ENCODE measurements at places on chromosomes 6 and 20.

DNA sequence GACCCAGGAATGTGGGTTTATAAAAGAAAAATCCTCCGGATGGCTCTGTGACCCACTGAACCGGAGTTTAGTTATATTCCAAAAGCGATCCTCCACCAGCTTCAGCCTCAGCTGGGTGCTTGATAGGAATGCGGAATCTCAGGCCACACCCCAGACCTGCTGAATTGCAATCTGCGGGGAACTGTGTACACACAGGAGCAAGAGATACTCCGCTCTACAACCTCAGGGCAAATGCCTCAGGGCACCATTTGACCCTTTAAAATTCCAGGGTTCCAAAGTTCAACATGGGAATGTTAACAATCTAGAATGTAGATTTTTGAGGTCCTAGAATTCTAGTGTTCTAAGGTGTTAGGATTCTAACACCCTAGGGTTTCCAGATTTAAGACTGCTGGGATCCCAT is 10.8 kb downstream of the BPIFA2 start:
- DNase-seq, result no peak

DNA sequence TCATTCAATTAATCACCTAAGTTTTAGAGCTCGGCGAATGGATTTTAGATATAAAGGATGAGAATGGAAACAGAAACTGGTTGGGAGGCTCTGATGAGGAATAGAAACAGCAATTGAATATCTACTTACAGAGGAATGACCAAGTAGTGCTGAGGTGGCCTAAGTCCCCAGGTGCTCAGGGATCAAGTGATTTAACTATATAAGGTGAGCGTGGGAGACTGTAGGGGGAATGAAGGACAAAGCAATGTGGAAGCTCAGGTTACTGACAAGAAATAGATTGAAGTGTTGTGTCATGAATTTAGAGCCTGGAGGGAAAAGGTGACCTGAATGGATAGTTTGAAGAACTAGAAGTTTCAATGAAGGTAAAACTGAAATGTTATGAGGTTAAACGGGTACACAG is 495.4 kb upstream of the SOX4 start:
- no peak for DNase-seq

DNA sequence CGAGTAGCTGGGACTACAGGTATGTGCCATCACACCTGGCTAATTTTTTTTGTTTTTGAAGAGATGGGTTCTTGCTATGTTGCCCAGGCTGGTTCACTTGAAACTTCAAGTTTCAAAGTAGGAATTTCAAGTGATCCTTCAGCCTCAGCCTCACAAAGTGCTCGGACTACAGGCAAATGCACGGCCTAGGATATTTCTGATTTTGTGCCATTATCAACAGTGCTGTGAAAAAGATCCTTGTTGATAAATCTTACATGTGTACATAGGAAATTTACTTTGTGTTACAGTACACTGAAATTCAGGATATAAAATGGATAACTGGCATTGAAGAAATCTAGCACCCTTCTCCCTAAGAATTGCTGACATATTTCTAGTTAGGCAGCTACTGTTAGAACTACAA is 184.6 kb upstream of the PRDM1 start:
- no peak for DNase-seq

DNA sequence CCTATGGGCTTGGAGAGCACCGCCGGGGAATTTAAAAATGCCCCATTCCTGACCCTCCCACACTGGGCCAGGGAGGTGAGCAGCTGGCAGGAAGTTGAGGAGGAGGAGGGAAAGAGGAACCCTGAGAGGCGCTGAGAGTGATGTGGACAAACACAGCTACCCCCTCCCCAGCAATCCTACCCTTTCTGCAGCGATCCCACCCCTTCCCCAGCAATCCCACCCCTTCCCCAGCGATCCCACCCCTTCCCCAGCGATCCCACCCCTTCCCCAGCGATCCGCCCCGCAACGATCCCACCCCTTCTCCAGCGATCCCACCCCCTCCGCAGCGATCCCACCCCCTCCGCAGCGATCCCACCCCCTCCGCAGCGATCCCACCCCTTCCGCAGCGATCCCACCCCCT is 111.6 kb downstream of the SYCP2 start:
- no peak for DNase-seq

DNA sequence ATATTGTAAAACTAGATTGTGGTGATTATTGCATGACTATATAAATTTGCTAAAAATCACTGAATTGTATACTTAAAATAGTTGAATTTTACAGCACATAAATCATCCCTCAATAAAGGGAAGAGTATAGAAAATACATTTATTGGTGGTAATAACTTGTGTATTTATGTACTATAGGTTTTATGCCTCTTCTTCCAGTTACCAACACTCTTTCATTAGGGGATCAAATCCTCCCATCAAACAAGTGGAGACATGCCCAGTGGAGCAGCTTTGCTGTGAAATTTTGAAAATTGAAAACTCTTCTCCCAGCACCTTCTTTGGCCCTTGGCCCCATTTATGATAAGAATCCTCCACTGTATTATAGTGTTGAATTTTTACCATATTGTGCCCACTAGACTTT is 10.1 kb upstream of the SSR1 start:
- no peak for DNase-seq

DNA sequence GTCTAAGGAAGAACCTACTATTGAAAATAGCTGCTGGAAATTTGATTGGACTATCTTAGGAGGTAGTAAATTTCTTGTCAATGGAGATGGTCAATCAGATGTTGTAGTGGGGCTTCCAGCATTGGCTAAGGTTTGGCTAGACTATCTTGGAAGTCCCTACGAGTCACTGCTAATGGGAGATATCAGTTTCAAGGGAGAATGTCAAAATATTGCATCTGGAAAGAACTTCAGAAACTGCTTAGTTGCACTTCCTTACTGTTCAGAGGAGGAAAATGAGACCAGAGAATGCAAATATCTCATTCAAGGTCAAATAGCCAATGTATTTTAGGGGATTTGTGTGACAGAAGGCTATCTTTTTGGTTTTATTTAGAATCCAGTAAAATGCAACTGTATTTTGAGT is 53.5 kb upstream of the CCN2 start:
- DNase-seq, result no peak

- DNase-seq, result no peak
These were observed 4.5 kb downstream of the IYD start for GRCh38 chr6:150373260-150373701.

GRCh38 chr6:39152262-39152661 is 37.3 kb upstream of the SAYSD1 start:
- DNase-seq, result no peak

DNA sequence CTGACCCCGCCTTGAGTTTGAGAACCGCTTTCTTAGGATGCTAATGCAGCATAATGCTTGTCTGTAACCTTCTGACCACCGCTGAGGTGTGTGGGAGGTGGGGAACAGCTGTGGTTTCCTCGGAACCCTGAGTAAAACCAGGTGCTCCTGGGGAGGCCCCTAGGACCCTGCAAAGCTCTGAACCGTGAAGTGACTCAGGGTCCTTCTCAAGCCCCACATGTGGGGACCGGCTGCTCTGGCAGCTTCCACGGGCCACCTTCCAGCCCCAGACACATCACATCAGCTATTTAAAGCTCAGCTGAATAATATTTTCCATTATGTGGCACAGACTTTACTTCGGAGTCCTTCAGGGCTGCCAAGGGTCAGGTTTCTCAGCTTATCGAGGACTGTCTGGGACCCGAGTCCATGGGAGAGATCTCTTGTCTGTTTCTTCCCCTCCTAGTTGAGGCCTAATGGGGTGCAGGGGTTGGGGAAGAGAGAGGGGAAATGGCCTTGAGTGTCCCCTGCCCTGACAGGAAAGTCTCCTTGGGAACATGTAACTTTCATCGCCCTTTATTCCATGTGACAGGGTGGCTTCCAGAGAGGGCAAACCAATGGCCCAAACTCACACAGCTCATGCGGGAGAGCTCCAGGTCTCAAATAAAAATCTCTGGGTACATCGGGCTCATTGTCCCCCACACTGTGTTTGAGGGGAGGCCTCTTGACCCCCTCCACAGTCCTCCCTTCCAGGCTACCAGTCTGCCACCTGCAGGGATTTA is 186.1 kb upstream of the SLC24A3 start:
- DNase-seq, result no peak

DNA sequence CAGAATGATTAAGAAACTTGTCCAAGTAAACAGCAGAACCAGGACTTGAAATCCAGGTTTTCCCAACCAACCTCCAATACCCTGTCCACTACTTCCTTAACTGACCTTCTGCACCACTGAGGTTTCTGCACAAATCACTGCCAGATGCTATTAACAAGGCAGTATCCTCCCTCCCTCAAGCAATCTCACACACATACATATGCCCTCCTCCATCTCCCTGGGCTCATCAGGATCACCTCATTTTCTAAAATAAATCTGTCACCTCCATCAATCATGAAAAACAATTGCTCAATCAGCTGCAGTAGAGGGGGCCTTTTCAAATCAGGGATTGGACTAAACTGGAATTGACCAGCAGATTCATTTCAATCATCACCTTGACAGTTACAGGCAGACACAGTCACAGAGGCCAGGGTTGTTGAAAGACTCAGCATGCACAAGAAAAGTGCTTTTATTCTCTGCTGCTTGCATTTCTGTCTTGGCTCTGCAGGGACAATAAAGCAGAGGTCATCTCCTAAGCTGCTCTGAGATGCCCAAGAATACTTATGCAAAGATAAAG is 539.4 kb downstream of the PTPRT start:
- no peak for DNase-seq

- DNase-seq, result no peak
These were observed 4.5 kb upstream of the AP5S1 start for GRCh38 chr20:3815703-3816315.

GRCh38 chr6:166078294-166078693 is 89.4 kb downstream of the TBXT start:
- DNase-seq, result no peak

- no peak for DNase-seq
These were observed 108.4 kb upstream of the INSM1 start for GRCh38 chr20:20259533-20259932.

GRCh38 chr6:112443179-112444065 is 96.3 kb downstream of the RFPL4B start:
- DNase-seq, result no peak

GRCh38 chr20:29878777-29879442 is 1378.6 kb upstream of the DEFB115 start:
- DNase-seq, result no peak

DNA sequence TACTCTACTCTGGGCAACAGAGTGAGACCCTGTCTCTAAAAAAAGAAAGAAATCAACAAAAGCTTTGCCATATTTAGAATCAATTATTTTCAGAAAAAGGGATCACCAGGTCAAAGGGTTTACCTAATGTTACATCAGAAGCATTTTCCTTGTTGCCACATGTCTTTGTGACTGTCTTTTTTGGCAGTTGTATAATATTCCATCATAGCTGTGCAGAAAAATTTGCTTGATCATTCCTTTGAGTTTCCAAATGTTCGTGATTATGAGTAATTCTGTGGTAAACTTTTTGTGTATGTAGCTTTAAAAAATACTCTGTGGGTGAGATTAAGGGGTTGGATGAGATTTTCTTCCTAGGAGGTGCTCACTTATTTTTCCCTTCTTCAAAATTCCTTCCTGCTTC is 26.4 kb downstream of the PNPLA1 start:
- DNase-seq, result no peak

DNA sequence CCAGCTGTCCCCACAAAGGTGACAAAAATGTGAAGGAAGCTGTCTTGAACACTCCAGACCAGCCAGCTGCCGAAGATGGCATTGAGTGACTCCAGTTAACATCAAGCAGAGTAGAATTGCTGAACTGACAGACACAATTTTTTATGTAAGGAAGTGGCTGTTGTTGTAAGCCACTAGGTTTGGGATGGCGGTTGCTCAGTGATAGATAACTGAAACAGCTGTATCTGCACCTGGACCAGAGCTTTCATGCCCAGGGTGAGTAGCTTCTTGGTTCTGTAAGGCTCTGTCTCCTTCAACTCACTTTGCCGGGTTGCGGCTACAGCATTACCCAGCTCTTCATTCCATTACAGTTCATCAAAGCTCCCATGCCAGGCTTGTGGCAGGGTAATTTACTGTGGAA is 49.7 kb upstream of the DDR1 start:
- no peak for DNase-seq

DNA sequence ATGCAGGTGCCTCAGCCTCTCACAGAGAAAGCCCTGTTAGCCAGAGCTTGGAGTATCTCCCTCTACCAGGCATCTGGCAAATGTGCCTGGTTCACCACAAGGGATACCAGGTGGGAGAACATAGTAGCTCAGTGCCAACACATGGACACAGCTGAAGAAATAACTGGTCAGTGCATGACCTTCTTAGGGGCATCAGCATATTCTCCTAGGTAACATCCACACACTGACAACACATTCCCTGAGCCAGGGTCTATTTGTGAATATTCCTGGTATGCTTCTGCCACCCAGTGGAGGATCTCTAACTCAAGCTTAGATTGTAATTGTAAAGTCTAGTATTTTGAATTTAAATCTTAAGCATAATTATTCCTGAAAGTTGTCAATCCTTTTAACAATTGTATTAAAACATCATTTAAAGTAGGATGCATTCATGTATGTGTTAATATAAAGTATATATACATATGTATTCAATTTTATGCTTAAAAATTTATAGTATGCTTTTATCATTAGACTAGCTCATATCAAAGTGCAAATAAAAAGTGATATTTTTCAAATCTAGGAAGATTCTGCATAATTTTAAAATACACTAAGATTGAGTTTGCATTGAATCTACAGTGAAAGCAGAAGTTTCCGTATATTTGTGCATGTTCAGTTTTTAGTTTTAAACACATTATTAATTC is 45.3 kb upstream of the COL21A1 start:
- peak; percentile 53 for DNase-seq

DNA sequence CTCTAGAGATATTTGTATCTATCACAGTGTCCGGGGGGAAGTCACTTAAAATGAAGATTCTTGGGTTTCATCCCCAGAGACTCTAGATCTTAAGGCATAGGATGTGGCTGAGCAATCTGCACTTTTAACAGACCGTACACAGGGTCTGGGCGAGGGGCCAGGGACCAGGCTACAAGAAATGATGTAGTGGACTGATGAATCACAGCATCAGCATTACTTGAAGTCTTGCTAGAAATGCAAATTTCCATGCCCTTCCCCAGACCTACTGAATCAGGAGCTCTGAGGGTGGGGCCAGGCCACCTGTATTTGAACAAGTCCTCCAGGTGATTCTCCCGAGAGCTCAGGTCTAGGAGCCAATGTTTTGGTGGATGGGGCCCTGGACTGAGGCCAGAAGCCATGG is 168.4 kb downstream of the DOK5 start:
- no peak for DNase-seq

- peak; percentile 55 for DNase-seq
These were observed 28.0 kb downstream of the FRMD1 start for GRCh38 chr6:168050881-168051586.

GRCh38 chr6:12608874-12609273 is 107.7 kb upstream of the PHACTR1 start:
- DNase-seq, result no peak

GRCh38 chr6:36788186-36788585 is 51.1 kb downstream of the CPNE5 start:
- no peak for DNase-seq

GRCh38 chr6:74805916-74806696 is 399.7 kb downstream of the COL12A1 start:
- DNase-seq, result no peak

GRCh38 chr20:51837876-51838420 is 35.6 kb upstream of the SALL4 start:
- no peak for DNase-seq
